Vagina (tissue), 2 donors: ENCODE measurements at places on chromosomes 12 and 14. TPM values are rescaled to one million over a fixed set of nuclear protein-coding genes. Genes with fewer than 3 reads are reported as not detected.

- no peak for DNase-seq
- H3K36me3 ChIP-seq = no peaks in the 10 kb centered on the region
- H3K4me3 ChIP-seq = no peak overlapping the region
- H3K27me3 ChIP-seq = no peaks in the 10 kb centered on the region
These were observed 47.8 kb downstream of the HECTD1 start for GRCh38 chr14:31159682-31160296.

DNA sequence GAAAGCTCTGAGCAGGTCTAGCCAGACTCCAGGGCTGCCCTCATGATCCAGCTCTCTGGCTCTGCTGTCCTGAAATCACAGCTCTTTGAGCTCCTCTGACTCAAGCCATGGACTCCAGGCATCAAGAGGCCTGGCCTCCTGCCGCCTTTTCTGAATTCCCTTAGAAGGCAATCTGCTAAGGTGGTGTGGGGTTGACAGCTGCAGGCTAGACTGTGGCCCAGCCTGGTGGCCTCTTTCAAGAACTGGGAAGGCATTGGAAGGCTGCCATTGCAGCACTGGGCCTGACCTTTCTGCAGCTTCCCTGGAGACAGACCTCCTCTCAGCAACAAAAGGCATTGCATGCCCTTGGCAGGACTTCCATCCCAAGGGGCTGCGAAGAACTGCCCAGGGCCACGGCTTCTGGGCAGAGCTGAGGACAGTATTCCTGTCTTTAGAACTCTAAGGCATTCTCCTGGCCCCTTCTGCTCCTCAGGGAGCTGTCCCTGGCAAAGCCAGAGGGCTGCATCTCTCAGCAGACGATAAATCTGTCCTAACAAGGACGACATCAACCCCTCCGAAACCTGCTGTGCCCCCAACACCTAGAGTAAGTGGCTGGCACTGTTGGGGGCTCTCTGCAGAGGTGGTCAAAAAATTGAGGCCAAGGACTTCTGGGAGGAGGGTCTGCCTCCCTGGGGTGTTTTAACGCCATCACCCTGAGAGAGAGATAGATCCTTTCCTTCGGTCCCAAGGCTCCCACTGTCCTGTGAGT, 115.6 kb downstream of the RBM19 start:
- H3K27ac ChIP-seq = no peak overlapping the region
- H3K4me3 ChIP-seq = no peak overlapping the region
- H3K4me1 ChIP-seq = no peaks in the 10 kb centered on the region
- H3K36me3 ChIP-seq = peaks cover 6% of the 10 kb centered on the region
- no peaks in the 10 kb centered on the region for H3K27me3 ChIP-seq

DNA sequence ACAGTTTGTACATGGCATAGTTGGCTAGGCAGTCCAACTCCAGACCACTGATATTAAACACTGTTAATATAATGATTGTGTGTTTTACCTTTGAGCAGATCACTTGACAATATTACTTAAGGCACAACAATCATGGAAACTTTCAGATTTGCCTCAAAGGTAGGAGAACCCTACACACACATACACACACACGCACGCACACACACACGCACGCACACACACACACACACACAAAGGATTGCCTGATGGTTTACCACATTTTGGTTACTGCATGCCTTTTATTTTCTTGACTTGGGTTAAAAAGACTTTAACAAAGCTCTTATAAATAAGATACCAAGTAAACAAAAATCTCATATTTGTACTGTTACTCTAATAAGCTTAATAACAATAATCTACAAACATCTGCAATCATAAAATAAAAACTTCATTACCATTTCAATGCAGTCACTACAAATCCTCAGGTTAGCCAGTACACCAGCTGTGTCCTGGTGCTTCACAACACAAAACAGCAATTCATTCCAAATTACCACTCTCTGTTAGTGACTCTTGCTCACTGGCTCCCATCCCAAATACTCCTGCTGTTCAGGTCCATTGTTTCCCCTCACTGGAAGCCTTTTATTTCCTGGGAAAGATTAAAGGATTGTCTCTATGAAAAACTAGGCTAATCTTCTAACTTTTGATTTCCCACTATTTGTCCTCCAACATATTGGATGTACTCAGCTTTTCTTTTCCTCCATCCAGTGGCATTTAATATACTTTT, 175.2 kb upstream of the ATP2B1 start:
- no peaks in the 10 kb centered on the region for H3K36me3 ChIP-seq
- H3K4me1 ChIP-seq = no peaks in the 10 kb centered on the region
- no peaks in the 10 kb centered on the region for H3K27me3 ChIP-seq
- no peak overlapping the region for H3K4me3 ChIP-seq
- H3K27ac ChIP-seq = no peak overlapping the region

DNA sequence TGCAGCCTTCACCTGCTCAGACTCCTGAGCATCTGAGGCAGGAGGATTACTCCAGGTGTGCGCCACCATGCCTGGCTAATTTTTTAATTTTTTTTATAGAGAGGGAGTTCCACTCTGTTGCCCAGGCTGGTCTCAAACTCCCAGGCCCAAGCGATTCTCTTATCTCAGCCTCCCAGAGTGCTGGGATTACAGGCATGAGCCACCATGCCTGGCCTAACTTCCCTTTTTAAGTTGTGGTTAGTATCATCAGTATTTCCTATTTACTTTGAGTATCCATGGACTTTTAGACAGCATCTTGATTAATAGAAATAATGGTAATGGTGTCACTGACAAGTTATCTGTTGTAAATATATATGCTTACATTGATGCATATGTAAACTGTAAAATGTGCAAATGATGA, 116.9 kb downstream of the FGD4 start:
- H3K4me1 ChIP-seq = no peaks in the 10 kb centered on the region
- H3K27ac ChIP-seq = no peak overlapping the region
- H3K27me3 ChIP-seq = no peaks in the 10 kb centered on the region
- H3K4me3 ChIP-seq = no peak overlapping the region
- no peaks in the 10 kb centered on the region for H3K36me3 ChIP-seq

DNA sequence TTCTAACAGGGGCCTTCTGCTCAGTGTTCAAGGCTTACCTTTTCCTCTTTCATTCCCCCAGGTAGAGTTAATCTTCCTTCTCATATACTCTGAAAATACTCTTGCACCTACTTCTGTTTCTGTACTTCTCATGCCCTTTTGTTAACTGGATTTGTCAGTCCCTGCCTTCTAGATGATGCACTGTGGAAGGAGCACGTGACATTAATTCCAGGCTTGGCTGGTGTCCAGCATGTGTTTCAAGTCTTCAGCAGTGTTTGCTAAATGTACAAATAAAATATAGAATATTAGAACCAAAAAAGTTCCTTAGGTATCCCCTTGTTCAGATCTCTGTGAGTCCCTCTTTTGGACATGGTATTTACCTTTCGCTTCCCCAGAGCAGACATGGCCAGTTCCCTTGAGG, 27.9 kb upstream of the EVL start:
- H3K4me3 ChIP-seq = no peak overlapping the region
- no peak for DNase-seq
- no peaks in the 10 kb centered on the region for H3K36me3 ChIP-seq
- H3K27me3 ChIP-seq = no peaks in the 10 kb centered on the region
- H3K27ac ChIP-seq = no peak overlapping the region

DNA sequence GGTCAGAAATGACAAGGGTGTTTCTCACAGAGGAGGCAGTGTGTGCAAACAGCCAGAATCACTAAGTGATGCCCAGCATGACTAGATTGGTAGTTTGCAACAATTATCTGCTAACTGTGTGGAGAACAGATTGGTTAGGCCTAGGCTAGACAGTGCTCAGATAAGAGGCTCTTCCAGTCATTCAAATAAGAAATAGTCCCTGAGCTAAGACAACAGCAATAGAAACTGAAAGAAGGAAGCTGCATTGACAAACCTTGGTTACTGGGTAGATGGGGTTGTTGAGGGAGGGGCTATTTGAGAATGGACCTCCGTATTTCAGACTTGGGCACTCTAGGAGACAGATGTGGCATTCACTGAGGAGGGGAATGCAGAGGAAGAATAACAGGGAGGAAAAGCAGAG, 255.0 kb upstream of the NPAS3 start:
- H3K36me3 ChIP-seq = no peaks in the 10 kb centered on the region
- DNase-seq = no peak
- H3K4me3 ChIP-seq = no peak overlapping the region
- H3K27ac ChIP-seq = no peak overlapping the region

DNA sequence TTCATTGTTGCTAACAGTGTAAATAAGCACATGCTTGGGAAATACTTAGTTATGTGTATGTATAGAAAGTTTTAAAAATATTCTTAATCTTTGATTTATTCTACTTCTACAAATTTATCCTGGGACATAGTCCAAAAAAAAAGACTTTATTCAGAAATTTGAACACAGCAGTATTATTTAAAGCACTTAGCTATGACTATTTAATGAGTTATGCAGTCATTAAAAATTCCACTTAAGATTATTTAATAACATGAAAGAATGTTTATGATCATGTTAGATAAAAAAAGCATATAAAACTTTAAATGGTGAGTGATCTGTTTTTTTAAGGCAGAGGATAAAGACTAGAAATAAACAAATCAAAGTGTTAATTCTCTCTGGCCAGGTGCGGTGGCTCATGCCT, 78.3 kb downstream of the BAZ1A start:
- H3K27me3 ChIP-seq = no peaks in the 10 kb centered on the region
- no peak for DNase-seq
- H3K4me1 ChIP-seq = no peaks in the 10 kb centered on the region
- no peak overlapping the region for H3K4me3 ChIP-seq
- no peak overlapping the region for H3K27ac ChIP-seq
- peaks cover 43% of the 10 kb centered on the region for H3K36me3 ChIP-seq

GRCh38 chr14:77220246-77221017, 38.8 kb downstream of the TMEM63C start:
- no peaks in the 10 kb centered on the region for H3K27me3 ChIP-seq
- no peaks in the 10 kb centered on the region for H3K4me1 ChIP-seq
- DNase-seq = no peak
- H3K36me3 ChIP-seq = no peaks in the 10 kb centered on the region

DNA sequence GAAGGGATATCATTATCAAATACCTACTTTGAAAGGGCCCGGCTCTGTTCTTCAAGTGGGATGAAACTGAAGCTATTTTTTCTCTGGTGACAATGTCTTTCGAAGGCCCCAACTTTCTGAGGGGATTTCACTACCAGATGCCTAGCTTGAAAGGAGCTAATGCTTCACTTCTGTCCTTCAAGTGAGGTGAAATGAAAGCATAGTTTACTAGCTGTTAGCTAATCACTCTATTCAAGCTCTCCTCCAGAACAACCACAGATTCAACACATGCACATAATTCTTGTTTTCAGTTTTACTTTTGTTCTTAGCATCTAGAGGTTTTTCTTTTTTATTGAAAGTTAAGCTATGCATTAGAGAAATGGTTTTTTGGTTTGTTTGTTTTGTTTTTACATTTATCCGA, 571.4 kb downstream of the NOVA1 start:
- H3K4me3 ChIP-seq = no peak overlapping the region
- H3K27ac ChIP-seq = no peak overlapping the region
- DNase-seq = no peak
- no peaks in the 10 kb centered on the region for H3K27me3 ChIP-seq
- H3K4me1 ChIP-seq = no peaks in the 10 kb centered on the region

DNA sequence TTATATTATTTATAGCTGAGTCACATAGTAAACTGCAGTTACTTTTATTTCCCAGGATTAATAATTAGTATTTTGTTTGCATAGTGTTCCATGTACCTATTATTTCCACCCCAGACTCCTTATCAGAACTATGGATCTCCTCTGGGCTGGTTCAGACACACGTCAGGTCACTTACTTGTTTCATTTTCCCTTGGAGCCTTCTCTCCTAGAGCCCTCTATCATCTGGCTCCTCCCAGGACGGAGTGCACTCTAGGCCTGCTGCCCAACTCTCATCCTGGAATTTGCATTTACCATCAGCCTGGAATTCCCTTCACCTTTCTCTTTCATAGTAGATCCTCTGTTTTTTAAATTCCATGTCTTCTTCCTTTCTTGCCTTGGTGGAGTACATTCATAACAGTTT, 28.5 kb upstream of the GALNT16 start:
- no peak overlapping the region for H3K27ac ChIP-seq
- no peaks in the 10 kb centered on the region for H3K27me3 ChIP-seq
- no peak overlapping the region for H3K4me3 ChIP-seq

Gene NKX2-1
- total RNA-seq = not detected

Gene SOAT2
- 0.74 TPM for total RNA-seq

Gene CDK17
- 72.4 TPM for total RNA-seq

Gene CTSG
- 1.5 TPM for total RNA-seq

Gene ESPL1
- 17.7 TPM for total RNA-seq

Gene KLRD1
- 4.4 TPM for total RNA-seq

Gene RFLNA
- 1.7 TPM for total RNA-seq

Gene CIPC
- 43.2 TPM for total RNA-seq

Gene ZNF891
- total RNA-seq = 3.4 TPM
